ENCODE measurements at places on chromosomes 1 and 21. TPM values are rescaled to one million over a fixed set of nuclear protein-coding genes. Genes with fewer than 3 reads are reported as not detected.

DNA sequence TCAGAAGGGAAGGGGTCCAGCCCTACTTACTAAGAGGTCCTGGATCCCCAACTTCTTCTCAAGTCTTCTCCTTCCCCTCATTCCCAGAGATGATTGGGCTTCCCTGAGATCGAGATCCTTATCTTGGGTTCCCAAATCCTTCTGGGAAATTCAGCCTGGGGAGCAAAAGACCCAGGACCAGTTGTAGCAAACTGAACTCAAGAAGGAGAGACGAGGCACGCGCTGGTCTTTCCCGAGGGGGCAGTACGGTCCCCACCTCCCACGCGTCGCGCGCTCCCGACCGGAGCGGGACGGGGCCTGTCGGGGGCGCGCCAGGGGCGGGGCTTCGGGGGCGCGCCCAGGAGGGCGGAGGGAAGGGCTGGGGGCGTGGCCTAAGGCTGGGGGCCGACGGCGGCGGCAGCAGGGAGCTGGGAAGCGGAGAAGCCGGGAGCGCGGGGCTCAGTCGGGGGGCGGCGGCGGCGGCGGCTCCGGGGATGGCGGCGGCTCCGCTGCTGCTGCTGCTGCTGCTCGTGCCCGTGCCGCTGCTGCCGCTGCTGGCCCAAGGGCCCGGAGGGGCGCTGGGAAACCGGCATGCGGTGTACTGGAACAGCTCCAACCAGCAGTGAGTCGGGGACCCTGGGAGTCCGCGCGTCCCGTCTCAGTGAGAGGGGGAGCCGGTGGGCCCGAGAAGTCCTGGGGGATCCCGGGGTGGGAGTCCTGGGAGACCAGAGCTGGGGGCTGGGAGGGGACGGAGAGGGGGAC, at the start of gene EFNA3:
Gene EFNA3 (plus strand): TSS at position 369 of the 741 bp plus-strand sequence. CDS start 105 bp downstream, at position 474.
- DNase-seq = no peak

- DNase-seq = no peak
Measured at GRCh38 chr1:172142324-172142723, 278.2 kb upstream of the C1orf105 start.

GRCh38 chr1:43331688-43332087, 5.9 kb upstream of the MPL start:
- DNase-seq = no peak

DNA sequence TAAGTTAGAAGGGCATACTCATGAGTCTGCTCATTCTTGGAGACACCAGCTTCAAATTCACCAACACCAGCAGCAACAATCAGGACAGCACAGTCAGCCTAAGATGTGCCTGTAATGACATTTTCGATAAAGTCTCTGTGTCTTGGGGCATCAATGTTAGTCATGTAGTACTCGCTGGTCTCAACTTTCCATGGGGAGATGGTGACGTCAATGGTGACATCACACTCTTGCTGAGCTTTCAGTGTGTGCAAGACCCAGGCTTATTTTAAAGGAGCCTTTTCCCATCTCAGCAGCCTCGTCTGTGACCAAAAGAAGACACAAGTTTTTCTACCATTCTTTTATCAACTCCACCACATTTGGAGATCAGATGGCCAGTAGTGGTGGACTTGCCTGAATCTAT, 75.5 kb downstream of the SERINC2 start:
- DNase-seq = no peak

CYP4Z1 gene
- total RNA-seq = 0.42 TPM

SIM2 gene
- total RNA-seq = not detected

CFHR3 gene
- not detected for total RNA-seq

TMEM9 gene
- 31.5 TPM for total RNA-seq

DNA sequence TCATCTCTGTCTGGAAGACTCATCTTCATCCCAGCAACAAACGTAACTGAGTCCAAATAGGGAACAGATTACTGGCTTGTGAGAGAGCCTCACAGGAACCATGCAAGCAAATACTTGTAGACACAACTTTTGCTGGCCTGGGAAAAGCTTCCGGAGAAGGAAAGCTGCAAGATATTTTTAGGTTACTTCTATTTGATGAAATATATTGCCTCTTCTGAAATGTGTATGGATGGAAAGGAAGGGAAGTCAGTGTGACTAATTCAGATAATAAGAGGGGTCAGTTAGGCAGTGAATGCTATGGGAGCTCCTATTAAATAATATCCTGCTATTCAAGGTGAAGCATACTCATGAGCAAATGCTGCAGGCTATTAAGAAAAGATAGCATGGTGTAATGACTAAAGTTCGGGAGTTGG, 20.4 kb upstream of the FGGY start:
- no peak for DNase-seq

DNA sequence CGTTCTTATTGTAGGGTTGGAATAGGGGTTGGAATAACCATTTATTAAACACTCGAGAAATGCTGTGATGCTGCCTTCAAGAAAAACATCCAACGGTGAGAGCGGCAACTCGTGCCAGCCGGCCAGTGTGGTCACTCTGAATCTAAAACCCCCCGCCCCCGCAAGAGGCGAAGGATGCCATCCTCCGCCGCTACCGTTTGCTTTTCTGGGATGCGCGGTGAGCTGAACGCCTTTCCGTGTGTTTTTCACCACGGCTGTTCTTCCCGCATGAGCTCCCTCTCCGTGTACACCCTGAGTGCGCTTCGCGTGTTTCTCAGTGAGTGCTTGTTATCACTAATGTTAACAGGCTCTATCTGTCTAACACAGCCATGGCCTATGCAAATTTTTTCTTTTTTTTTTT, 42.0 kb upstream of the RIPK4 start:
- DNase-seq = no peak

- DNase-seq = no peak
Measured at GRCh38 chr1:15384301-15384901, 25.3 kb upstream of the EFHD2 start.

PGBD5 gene
- 2.1 TPM for total RNA-seq

ILDR2 gene
- total RNA-seq = 0.90 TPM

PLEKHA6 gene
- total RNA-seq = 0.47 TPM

- no peak for DNase-seq
Measured at GRCh38 chr21:37045556-37045955, 27.3 kb downstream of the PIGP start.

DNA sequence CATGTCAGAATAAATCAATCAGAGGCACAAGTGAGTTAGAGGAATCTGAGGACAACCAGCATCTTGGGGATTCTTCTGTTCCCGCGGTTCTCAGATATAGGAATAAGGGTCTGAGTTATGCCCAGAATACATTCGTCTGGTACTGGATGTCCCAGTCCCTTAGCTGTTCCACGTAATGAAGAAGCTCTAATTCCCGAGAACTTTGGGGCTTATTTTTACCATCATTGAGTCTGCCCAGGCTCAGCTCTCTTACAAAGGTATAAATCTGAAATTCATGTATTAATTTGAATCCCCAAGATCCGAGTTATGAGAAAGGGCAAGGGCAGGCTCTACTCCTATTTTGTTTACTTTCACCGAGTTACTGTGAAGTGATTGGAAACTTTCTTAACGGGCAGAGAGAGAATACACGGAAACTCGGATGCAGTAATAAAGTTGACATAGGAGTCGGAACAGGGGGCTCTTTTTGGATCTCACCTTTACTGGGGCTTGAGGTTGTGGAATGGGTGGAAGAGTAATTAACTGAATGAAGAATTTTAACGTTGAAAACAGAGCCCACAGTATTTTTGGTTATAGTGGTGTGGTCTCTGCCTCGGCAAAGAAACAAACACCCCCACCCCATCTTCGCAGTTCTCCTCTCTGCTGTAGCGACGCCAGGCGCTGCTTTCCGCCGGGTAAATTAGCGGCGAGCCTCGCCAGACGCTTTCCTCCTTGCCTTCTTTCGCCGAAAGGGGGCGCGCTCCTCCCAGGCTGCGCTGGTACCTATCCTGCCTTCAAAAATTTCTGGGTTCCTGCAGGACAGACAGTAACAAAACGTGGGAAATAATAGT, 7.1 kb downstream of the PRRX1 start:
- DNase-seq = no peak

DNA sequence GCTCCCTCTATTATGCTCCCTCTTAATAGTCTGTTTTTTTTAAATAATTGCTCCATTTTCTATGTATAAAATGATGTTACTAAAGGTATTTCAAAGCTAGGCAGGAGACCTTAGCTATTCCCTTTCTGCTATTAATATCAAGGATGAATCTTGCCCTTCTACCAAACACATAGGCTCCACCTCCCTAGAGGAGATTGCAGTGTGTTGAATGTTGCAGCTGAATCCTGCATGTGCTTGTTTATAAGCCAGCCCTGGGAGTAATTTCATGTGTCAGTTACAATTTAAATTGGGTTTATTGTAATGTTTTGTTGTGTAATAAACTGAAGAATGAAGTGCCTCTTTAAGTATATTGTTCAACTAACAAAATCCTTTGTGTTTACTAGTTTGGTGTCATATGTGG, 66.0 kb downstream of the TMEM200B start:
- DNase-seq = no peak

WDR47 gene
- 10.8 TPM for total RNA-seq

GRCh38 chr1:87084244-87084836, 169.9 kb downstream of the HS2ST1 start:
- no peak for DNase-seq

DNA sequence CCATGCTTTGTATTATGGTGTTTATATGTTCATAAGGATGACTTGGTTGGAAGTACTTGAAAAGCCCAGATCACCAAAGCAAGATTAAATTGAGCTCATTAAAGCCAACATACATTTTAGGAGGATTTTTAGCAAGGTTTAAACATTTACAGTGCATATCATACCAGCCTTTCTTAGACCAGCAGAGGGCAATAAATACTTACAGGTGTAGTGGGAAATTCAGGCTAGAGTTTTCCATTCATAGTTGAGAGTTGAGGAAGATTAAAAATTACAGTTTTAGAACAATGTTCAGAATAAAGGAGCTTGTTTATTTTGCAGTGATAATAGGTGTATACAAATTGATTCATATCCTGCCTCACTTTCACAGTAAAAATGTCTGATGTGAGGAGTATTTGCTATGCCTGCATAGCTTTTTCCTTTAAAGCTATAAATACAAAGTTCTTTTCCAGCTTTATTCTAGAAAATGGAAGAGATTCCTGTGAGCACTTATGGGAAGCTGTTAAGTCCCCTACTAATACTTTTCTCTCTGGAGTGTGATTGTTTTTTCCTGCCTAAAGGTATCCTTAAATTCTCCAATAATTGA, 35.3 kb downstream of the DTL start:
- peak; percentile 71 for DNase-seq
